Stomach (tissue), 19 donors: ENCODE measurements at places on chromosomes 11 and 22.

DNA sequence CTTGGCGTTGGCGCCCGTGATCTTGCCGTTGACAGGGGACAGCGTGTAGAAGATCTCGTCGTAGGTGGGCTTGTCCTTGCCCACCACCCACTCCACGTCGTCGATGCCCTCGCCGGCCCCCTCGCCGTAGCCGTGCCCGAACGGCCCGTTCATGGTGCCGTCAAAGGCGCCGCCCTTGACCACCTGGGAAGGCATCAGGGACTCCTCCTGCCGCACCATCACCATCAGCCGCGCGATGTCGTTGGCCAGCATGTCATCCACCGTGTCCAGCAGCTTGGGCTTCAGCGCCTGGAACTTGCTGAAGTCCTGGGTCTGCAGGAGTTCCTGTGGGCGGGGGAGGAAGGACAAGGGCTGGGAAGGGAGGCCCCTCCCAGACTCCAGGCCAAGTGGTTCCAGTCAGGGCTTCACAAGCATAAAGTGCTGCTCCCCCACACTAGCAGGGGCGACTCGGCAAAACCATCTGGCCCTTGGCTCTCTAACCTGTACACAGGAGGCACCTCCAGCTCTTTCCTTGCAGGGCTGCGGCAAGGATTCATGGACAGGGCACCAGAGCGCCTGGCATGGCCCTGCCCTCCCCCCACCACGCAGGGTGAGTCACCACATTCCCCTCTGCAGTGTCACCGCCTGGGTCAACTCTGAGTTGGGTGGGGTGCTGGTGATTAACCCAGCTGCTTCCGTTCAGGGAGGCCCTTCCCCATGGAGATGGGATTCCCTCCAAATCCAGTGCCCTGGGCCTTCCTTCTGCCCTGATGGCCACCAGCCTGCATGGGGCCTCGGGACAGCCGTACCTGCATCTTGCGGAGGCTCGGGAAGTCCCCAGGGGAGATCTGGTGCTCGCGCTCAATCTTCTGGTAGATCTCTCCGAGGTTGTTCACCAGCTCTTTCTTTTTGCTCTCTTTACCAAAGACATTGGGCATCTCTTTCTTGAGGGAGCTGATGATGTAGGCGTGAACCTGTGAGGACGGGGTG, 10.4 kb upstream of the CDC42BPG start:
- peaks cover 52% of the 10 kb centered on the region for H3K36me3 ChIP-seq
- peaks cover 93% of the 10 kb centered on the region for H3K4me1 ChIP-seq
- peak; percentile 92 for DNase-seq
- no peaks in the 10 kb centered on the region for H3K27me3 ChIP-seq

DNA sequence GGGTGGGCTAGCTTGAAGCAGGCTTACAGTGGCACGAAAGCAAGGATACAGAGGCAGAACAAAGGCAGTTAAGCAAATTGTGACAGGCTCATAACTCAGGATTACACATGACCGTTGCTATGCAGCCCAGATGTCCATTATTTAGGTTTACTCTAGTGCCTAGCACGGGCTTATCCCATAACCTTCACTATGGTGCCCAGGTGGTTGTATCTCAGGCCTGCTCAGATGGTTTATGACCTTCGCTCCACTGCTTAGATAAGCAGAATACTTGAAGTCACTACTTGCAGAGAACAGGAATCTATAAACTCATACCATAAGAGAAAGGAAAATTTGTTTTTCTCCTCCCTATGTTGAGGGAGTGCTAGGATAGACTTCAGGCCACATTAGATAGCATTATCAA, 9.0 kb downstream of the OR6M1 start:
- no peak for DNase-seq
- H3K27me3 ChIP-seq = no peaks in the 10 kb centered on the region
- no peaks in the 10 kb centered on the region for H3K4me1 ChIP-seq
- H3K27ac ChIP-seq = no peak overlapping the region
- no peaks in the 10 kb centered on the region for H3K36me3 ChIP-seq

- H3K27ac ChIP-seq = peak overlapping the region; percentile 80
- no peak overlapping the region for H3K4me3 ChIP-seq
- H3K27me3 ChIP-seq = no peaks in the 10 kb centered on the region
- H3K36me3 ChIP-seq = peaks cover 52% of the 10 kb centered on the region
These were observed 34.0 kb downstream of the AMPD3 start for GRCh38 chr11:10488934-10489691.

DNA sequence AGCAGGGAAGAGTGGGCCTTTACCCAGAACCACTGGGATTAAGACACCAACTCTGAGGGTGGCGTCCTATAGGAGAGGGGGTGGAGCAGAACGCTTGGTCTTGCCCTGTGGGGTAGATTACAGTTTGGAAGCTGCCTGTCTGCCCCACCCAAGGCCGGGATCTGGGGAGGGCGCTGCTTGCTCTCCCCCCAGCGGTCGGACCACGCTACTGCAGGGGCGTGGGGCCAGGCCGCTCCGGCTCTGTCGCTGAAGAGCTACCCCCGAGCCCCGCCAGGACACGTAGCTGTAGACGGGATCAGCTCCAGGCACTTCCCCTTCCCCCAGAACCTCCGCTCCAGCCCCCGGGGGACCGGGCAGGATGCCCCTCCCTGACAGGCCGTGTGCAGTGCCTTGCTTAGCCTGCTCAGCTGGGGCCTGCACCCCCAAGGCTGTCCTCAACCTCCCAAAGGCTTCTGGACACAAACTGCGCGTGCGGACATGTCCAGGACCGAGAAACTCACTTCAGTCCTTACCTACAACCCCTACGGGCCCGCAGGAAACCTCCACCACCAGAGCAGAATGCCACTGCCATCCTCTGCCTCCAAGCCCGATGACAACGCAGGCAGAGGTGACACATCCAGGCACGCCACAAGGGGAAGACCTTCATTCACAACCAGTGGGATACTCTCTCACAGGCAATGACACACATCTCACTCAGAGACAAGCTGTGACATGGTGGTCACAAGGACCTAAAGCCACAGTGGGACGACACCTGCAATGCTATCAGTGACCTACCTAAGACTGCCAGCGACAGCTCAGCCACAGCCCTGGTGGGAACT, 3.6 kb downstream of the AHNAK start:
- H3K27me3 ChIP-seq = no peaks in the 10 kb centered on the region
- H3K4me3 ChIP-seq = peak overlapping the region; percentile 95
- DNase-seq = peak; percentile 93
- peak overlapping the region; percentile 96 for H3K27ac ChIP-seq
- H3K4me1 ChIP-seq = peaks cover 79% of the 10 kb centered on the region

DNA sequence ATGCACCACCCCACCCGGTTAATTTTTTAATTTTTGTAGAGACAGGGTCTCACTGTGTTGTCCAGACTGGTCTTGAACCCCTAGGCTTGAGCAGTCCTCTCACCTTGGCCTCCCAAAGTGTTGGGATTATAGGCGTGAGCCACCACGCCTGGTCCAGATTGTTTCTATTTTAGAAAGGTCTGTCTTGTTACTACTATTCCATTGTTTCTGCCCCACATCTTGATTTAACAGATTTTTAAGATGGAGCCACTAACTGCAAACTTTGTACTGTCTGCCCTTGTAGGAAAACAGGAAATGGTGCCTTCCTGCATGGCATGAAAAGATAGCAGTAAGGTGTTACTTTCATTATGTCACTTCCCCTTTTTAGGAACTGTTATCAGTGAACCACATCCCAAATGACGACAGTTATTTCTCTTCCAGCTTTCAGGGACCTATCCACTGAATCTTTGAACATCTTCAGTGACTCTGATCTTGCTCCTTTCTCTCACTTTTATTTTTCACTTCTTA, 23.2 kb downstream of the TAF1D start:
- H3K36me3 ChIP-seq = peaks cover 60% of the 10 kb centered on the region
- H3K27ac ChIP-seq = peak overlapping the region; percentile 8
- H3K27me3 ChIP-seq = no peaks in the 10 kb centered on the region

DNA sequence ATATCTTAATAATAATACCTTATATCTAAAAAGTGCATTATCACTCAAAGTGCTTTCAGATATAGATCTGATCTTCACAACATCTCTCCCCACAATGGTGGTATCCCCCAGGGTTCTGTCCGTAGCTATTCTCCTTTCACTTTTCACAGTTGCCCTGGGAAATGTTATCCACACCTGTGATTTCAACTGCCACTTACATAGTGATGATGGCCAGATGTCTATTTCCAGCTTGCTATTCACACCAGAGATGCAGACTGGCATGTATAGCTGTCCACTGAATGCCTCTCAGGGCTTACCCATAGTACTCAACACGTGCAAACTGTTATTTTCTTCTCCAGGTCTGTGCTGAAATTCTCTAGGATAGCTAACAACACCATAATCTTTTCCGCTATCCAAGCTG, 724.7 kb downstream of the DLG2 start:
- H3K4me3 ChIP-seq = no peak overlapping the region
- DNase-seq = no peak
- H3K27me3 ChIP-seq = no peaks in the 10 kb centered on the region
- H3K4me1 ChIP-seq = no peaks in the 10 kb centered on the region
- no peaks in the 10 kb centered on the region for H3K36me3 ChIP-seq

DNA sequence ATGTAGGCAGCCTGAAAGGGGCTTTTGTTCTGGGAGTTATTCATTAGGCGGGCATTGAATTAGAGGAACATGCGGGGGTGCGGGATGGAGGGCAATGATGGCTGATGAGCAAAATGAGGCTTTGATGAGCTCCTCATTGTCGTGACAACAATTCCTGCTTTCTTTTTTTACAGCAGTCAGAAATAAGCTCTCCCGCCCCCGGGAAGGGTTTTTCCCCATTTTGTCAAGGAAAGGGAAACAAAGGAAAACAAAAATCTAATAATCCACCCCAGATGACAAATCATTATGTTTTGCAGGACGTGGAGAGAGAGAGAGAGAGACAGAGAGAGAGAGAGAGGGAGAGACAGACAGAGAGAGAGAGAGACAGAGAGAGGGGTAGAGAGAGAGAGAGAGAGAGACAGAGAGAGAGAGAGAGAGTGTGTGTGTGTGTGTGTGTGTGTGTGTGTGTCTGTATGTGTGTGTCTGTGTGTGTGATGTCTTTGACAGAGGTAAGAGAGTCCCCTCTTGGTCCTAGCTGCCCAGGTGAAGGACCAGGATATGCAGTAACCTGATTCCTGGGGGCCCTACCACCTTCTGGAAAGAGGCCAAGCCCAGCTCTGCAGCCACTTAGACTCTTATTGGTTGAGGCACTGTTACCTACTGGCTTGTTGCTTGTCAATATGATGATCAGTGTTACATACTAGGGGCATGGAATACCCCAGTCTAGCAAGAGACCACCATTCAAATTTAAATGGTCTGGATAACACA, 46.7 kb upstream of the PARVA start:
- no peaks in the 10 kb centered on the region for H3K36me3 ChIP-seq
- H3K4me3 ChIP-seq = no peak overlapping the region
- H3K27me3 ChIP-seq = no peaks in the 10 kb centered on the region
- peak overlapping the region; percentile 71 for H3K27ac ChIP-seq
- peak; percentile 47 for DNase-seq

GRCh38 chr22:41078931-41079330, 13.5 kb upstream of the EP300 start:
- no peak for DNase-seq
- H3K4me1 ChIP-seq = no peaks in the 10 kb centered on the region
- no peaks in the 10 kb centered on the region for H3K27me3 ChIP-seq
- H3K27ac ChIP-seq = no peak overlapping the region
- H3K36me3 ChIP-seq = no peaks in the 10 kb centered on the region
- H3K4me3 ChIP-seq = no peak overlapping the region

GRCh38 chr11:76802621-76803020, 19.5 kb downstream of the TSKU start:
- H3K27ac ChIP-seq = peak overlapping the region; percentile 50
- no peak for DNase-seq
- peaks cover 2% of the 10 kb centered on the region for H3K36me3 ChIP-seq
- peaks cover 11% of the 10 kb centered on the region for H3K27me3 ChIP-seq

- DNase-seq = no peak
- no peak overlapping the region for H3K4me3 ChIP-seq
- peaks cover 15% of the 10 kb centered on the region for H3K4me1 ChIP-seq
These were observed 1.1 kb upstream of the LRRC75B start for GRCh38 chr22:24593836-24594568.

DNA sequence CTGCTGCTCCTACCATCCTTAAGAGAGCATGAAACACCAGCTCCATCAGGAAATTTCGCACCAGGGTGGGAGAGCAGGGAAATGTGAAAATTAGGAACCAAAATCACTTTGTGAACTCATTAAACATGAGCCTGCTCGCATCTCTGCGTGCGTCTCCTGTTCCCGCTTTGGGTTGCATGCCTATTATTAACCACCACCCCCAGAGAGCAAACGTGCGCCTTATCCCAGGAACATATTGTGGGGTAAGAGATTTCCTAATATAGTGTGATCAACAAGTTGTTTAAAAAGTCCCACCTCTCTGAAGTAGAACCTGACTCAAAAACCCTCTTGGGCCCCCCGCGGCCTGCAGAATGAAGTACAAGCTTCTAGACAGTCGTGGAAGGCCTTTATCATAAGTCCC, 115.0 kb downstream of the TENM4 start:
- H3K36me3 ChIP-seq = no peaks in the 10 kb centered on the region
- no peaks in the 10 kb centered on the region for H3K4me1 ChIP-seq
- DNase-seq = no peak
- H3K27me3 ChIP-seq = no peaks in the 10 kb centered on the region
- no peak overlapping the region for H3K4me3 ChIP-seq

DNA sequence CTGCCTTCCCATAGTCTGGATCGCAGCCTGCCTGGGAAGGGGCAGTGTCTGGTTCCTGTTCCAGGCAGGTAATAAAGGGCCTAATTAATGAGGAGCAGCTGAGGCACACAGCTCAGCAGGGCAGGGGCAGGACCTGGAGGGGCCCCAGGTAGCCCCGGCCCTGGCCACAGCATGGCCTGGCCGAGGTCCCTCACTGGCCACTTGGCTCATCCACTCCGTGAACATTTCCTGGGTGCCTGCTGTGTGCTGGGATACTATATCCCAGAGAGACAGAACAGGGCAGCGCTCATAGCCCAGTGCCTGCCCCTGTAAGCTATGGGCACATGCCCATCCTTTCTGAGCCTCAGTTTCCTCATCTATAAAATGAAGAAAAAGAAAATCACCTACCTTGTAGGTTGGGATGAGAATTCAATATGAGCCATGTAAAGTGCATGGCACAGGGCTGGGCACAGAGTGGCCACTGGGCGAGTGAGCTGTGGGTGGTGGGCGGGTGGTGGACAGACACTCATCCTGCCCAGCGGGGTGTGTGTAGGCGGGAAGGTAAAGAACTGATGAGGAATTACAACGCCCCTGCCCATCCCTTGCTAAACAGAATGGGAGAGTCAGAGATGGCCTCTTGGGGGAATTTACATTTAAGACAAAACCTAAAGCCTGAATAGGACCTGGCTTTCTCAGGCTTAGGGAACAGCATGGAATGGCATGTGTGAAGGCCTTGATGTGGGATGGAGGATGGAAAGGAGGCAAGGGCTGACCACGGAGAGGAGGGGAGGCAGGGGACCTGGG, 9.2 kb downstream of the MYRF start:
- H3K4me3 ChIP-seq = no peak overlapping the region
- peak overlapping the region; percentile 89 for H3K27ac ChIP-seq
- peaks cover 39% of the 10 kb centered on the region for H3K27me3 ChIP-seq
- no peaks in the 10 kb centered on the region for H3K36me3 ChIP-seq
- H3K4me1 ChIP-seq = peaks cover 91% of the 10 kb centered on the region
- DNase-seq = no peak

DNA sequence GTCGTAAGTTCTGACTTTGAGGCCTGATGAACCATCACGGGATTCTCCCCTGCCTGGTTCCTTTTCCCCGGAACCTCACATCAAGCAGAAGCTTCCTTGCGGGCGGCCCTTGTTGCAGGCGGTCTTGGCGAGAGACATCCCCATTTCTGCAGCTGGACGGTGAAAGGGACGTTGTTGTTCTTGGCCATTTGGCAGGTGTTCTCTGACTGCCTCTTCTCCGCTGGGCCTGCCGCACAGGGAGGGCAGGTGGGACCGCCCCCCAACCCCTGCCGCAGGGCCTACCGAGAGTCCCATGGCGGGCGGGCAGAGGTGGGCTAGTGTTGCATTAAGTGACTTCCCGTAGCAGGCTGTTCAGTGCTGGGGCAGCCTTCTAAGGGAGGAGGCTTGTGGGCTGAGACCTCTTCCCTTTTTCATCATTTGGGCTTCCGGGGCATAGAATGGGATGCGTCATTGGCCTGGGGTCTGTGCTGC, 26.9 kb upstream of the GRAMD4 start:
- H3K27ac ChIP-seq = peak overlapping the region; percentile 77
- H3K36me3 ChIP-seq = no peaks in the 10 kb centered on the region
- H3K4me3 ChIP-seq = peak overlapping the region; percentile 4
- DNase-seq = no peak
